ENCODE measurements at places on chromosomes 3 and 15. TPM values are rescaled to one million over a fixed set of nuclear protein-coding genes. Genes with fewer than 3 reads are reported as not detected.

- no peak for DNase-seq
These were observed 272.9 kb downstream of the TBC1D5 start for GRCh38 chr3:17469520-17469919.

- DNase-seq: no peak
These were observed 36.3 kb upstream of the NECTIN3 start for GRCh38 chr3:111035316-111035715.

DNA sequence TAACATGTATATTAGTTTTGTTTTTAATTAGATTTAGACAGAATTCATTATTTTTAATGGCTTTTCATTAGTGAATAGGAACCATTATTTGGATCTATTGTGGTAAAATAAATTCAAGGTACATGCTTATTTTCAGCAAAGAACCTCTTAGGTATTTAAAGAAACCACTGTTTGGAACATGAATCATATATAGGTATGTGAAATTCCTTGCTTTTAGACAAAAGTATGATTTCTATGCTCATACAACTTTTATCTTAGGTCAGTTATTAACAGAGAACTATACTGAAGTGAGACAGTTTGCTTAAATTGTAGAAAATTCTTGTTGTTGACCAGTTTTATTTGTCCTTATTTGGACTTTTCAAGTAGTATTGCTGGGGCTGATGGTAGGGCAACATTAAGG is 389.9 kb downstream of the FEZF2 start:
- no peak for DNase-seq

- DNase-seq: no peak
These were observed 2.7 kb upstream of the CSTA start for GRCh38 chr3:122322095-122323075.

- no peak for DNase-seq
These were observed 113.3 kb upstream of the GBE1 start for GRCh38 chr3:81874738-81875137.

Gene PTH1R
- 6.6 TPM for total RNA-seq

Gene EFCAB12
- 0.36 TPM for total RNA-seq
